ENCODE measurements at places on chromosomes 4 and X.

GRCh38 chr4:32560306-32560705, 1840.1 kb downstream of the PCDH7 start:
- H3K27ac ChIP-seq = no peak overlapping the region
- peak overlapping the region; percentile 16 for H3K4me3 ChIP-seq
- H3K27me3 ChIP-seq = no peaks in the 10 kb centered on the region
- no peaks in the 10 kb centered on the region for H3K4me1 ChIP-seq

DNA sequence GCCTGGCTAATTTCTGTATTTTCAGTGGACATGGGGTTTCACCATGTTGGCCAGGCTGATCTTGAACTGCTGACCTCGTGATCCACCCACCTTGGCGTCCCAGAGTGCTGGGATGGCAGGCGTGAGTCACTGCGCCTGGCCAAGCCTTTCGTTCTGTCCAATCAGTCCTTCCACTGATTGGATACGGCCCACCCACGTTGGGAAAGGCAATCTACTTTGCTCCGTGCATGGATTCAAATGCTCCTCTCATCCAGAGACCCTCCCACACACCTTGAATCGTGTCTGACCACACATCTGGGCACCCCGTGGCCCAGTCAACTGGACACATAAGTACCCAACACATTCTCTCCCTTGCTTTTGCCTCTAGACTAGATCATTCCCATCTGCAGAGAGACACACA, 74.9 kb downstream of the CRLF2 start:
- no peak overlapping the region for H3K4me3 ChIP-seq
- H3K27me3 ChIP-seq = no peaks in the 10 kb centered on the region
- H3K36me3 ChIP-seq = no peaks in the 10 kb centered on the region
- no peaks in the 10 kb centered on the region for H3K4me1 ChIP-seq
- no peak for DNase-seq

DNA sequence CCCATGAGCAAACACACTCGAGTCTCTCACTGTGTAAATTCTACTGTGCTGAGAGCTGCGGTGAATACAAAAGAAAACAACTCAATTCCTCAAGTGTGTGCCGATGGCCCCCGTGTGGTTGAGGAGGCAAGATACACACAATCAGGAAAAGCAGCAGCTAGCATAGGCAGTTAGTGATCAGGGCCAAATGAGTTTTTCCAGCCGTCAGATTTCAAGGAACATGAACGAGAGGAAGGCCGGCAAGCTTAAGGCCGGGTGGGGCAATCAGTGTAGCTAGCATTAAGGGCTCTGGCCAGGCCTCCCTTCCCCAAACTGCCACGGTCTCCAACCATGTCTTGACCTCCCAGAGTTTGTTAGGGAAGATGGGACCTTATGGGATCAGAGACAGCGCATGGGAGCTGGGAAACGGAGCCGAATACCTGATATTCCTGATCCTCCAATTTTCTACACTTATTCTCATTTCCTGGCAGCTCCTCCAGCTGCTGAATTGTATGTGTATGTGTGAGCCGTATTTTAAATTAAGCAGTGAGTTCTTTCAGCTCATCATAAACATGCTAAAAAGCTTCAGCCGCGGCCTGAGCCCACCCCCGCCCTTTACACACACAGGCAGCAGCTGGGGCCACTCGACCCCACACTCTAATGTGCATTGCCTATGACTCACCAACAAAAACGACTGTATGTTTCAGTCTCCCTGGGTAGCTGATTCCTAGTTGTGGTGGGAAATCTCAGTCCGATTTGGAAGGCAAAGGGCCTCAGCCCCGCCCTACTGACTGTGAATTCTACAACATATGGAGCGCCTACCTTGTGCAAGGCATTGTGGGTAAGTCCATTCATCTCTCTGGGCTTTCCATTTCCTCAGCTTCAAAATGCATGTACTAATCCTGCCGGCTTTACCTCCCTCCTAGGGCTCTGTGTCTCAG, 59.9 kb downstream of the RTL9 start:
- H3K4me1 ChIP-seq = peaks cover 12% of the 10 kb centered on the region
- no peak overlapping the region for H3K27ac ChIP-seq
- H3K4me3 ChIP-seq = no peak overlapping the region
- no peaks in the 10 kb centered on the region for H3K36me3 ChIP-seq

DNA sequence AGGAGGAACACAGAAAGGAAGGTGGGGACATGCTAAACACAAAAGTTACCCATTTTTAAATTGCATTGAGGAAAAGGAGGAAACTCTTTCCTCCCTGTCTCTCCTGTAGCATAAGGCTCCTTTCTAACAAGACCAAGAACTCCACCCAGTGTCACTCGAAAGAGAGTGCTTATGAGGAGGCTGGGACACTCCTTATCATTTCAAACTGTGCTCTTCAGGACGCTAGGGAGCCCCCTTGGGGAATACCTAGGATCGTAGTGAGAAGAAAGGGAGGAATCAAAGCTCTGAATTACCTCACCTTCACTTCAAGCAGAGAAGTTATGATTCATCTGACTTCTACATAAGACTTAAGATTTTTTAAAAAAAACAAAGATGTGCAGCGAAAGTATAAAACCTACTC, 65.5 kb downstream of the F9 start:
- H3K27me3 ChIP-seq = no peaks in the 10 kb centered on the region
- H3K27ac ChIP-seq = no peak overlapping the region
- DNase-seq = no peak

GRCh38 chr4:148341980-148342800, 100.0 kb downstream of the NR3C2 start:
- no peak overlapping the region for H3K27ac ChIP-seq
- no peak for DNase-seq
- no peaks in the 10 kb centered on the region for H3K27me3 ChIP-seq

GRCh38 chr4:24988776-24989175, 42.0 kb downstream of the LGI2 start:
- no peak for DNase-seq
- no peaks in the 10 kb centered on the region for H3K36me3 ChIP-seq
- no peak overlapping the region for H3K27ac ChIP-seq

DNA sequence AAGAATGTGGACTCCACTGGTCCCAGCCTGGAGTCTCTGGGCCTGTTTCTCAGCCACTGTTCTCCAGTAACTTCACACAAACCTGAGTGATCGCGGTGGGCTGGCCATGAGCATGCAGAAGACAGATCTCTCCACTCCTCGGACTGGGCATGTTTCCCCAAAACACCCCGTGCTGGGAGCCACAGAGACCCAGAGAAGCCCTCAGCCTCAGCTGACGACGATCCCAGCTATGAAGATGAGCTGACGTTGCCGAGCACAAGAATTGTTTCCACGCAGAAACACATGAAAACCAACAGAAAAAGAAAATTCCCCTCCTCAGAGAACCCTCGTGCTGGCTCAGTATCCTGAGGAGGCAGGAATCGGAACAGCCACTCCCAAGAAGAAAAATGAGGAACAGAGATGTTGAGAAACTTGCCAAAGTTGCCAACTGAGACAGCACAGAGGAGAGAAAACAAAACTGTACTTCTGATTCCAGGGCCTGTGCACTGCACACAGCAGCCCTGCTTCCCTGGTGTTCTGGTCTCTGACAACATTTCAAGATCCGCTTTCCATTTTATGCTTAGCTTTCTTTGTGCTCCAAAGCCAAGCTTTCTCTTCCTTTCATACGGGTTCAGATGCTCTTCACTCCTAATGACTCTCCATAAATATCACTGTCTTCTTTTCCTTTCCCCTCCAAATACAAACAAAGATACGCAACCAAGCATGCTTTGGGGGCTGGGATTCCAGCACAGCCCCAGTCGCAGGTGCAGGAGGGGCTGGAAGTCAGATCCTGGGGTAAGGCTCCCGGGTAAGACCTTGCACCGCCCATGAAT, 81.4 kb downstream of the IRF2 start:
- DNase-seq = no peak
- peaks cover 45% of the 10 kb centered on the region for H3K4me1 ChIP-seq
- no peaks in the 10 kb centered on the region for H3K27me3 ChIP-seq
- H3K4me3 ChIP-seq = no peak overlapping the region
- peak overlapping the region; percentile 79 for H3K27ac ChIP-seq

DNA sequence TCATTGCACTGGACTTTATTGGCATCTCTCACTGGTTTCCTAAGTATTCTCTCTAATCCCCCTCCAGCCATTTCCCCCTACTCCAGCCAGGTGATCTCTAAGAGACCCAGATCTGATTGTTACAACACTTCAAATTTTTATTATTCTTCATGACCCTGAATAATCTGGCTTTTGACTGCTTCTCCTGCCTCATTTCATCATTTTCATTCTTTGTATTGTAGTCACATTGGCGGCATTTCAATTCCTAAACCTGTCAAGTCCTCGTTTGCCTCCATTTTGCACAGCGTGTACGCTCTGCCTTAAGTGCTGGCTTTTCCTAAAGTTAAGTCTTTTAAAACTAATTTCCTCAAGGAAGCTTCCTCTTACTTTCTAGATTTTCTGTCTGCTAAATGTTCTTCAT, 31.6 kb downstream of the UBE2K start:
- no peaks in the 10 kb centered on the region for H3K36me3 ChIP-seq
- H3K4me1 ChIP-seq = no peaks in the 10 kb centered on the region
- no peak overlapping the region for H3K27ac ChIP-seq
- H3K4me3 ChIP-seq = no peak overlapping the region
- no peaks in the 10 kb centered on the region for H3K27me3 ChIP-seq

DNA sequence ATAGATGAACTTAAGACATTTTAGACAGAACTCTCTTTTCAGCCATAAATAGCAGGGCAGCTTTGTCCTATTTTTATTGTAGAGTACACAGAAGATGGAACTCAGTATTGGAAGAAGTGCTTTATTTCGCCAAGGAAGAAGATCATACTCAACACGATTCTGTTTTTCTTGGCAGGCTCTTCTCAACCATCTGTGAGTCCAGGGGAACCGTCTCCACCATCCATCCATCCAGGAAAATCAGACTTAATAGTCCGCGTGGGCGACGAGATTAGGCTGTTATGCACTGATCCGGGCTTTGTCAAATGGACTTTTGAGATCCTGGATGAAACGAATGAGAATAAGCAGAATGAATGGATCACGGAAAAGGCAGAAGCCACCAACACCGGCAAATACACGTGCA, 37.6 kb downstream of the KIT start:
- DNase-seq = no peak
- no peak overlapping the region for H3K4me3 ChIP-seq
- no peak overlapping the region for H3K27ac ChIP-seq
- no peaks in the 10 kb centered on the region for H3K4me1 ChIP-seq
- no peaks in the 10 kb centered on the region for H3K27me3 ChIP-seq
- H3K36me3 ChIP-seq = no peaks in the 10 kb centered on the region

- H3K27ac ChIP-seq = no peak overlapping the region
- H3K36me3 ChIP-seq = peaks cover 10% of the 10 kb centered on the region
- H3K4me1 ChIP-seq = peaks cover 17% of the 10 kb centered on the region
- H3K4me3 ChIP-seq = no peak overlapping the region
- H3K27me3 ChIP-seq = no peaks in the 10 kb centered on the region
Observed at GRCh38 chr4:82643994-82644733, 82.4 kb upstream of the TMEM150C start.

DNA sequence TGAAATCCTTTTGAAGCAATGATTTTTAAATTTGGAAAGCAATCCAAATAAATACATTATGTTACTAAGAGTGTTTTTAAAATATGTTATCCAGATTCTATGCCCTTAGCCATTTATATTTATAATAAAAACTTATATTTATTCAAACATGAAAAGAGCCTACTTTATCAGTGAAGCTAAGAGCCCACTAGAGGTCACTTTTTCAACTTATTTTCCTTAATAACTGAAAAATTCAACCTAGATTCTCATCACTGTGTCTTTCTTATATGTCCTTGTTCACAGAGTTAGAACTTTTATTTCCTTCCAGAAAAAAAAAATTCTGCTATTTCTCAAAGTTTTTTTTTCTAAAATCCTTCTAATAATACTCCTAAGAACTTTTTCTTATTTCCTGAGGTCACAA, 23.9 kb downstream of the PRDM8 start:
- H3K4me1 ChIP-seq = no peaks in the 10 kb centered on the region
- H3K27me3 ChIP-seq = peaks cover 4% of the 10 kb centered on the region
- H3K4me3 ChIP-seq = no peak overlapping the region
- H3K36me3 ChIP-seq = no peaks in the 10 kb centered on the region

DNA sequence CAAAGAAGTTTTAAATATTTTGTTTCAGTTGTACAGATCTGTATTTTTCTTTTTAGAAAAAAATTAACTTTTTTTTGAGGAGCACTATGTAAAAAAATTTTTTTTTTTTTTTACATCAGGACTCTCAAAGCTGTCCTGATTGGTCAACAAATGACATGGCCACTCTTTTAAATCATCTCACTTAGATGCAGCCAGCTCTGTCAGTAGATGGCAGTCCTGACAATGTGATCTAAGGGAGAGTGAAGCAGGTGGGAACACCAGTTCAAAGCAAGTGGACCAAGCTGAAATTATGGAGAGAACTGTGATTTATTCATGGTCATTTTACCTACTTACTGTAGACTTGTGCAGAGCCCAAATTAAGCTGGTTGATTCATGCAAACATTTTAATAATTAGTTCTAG, 174.7 kb upstream of the GPRIN3 start:
- DNase-seq = no peak
- no peak overlapping the region for H3K27ac ChIP-seq
- no peaks in the 10 kb centered on the region for H3K4me1 ChIP-seq
- H3K27me3 ChIP-seq = no peaks in the 10 kb centered on the region
- no peak overlapping the region for H3K4me3 ChIP-seq
- no peaks in the 10 kb centered on the region for H3K36me3 ChIP-seq

GRCh38 chr4:61224573-61224972, 24.4 kb downstream of the ADGRL3 start:
- no peaks in the 10 kb centered on the region for H3K36me3 ChIP-seq
- H3K27me3 ChIP-seq = no peaks in the 10 kb centered on the region
- H3K4me3 ChIP-seq = no peak overlapping the region
- DNase-seq = no peak
- no peaks in the 10 kb centered on the region for H3K4me1 ChIP-seq

DNA sequence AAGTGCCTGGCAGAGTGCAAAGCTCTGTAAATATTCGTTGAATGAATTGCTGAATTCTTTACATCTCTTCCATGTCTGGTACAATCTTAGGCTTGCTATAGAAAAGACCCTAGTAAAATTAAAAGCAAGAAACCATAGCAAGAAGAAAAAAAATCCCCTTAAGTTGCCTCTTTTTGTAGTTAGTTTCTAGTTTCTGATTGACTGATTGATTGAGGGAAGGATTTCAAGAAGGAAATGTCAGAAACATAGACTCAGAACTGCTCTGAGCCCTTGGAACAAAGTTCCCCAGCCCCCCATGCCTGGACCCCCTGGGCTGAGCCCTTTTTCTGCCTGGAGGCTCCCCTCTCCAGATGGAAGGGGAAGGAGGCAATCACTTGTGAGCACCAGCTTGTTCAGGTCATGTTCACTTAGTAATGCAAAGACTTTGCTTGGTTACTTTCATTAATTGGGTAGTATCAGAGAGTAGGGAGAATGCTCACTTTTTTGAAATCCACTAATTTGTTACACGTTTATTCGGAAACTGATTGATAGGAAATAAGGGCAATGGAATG, 35.6 kb downstream of the DAPP1 start:
- no peak for DNase-seq
- no peaks in the 10 kb centered on the region for H3K27me3 ChIP-seq
- no peaks in the 10 kb centered on the region for H3K36me3 ChIP-seq
- H3K4me1 ChIP-seq = no peaks in the 10 kb centered on the region
- H3K27ac ChIP-seq = no peak overlapping the region

DNA sequence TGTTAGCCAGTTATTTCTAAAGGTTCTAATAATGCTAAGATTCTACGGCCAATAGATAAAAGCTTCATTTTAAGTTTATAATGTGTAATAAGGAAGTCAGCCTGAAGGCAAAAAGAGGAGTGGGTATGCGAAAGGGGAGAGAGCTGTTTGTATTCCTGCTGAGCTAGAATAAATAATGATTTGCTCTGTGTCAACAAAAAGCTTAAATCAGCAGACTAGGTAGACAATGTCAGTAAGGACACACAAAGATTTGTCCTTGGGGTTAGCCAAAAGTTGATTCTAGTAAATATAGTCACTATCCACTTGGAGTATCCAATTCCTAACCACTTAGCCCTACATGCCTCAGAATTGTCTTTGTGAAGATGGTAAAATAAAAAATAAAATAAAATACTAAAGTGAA, 90.3 kb upstream of the GRIA3 start:
- no peaks in the 10 kb centered on the region for H3K36me3 ChIP-seq
- H3K27ac ChIP-seq = no peak overlapping the region
- no peaks in the 10 kb centered on the region for H3K4me1 ChIP-seq
- no peak overlapping the region for H3K4me3 ChIP-seq
- H3K27me3 ChIP-seq = no peaks in the 10 kb centered on the region
- DNase-seq = no peak
